ENCODE measurements at places on chromosomes 11 and 22.

DNA sequence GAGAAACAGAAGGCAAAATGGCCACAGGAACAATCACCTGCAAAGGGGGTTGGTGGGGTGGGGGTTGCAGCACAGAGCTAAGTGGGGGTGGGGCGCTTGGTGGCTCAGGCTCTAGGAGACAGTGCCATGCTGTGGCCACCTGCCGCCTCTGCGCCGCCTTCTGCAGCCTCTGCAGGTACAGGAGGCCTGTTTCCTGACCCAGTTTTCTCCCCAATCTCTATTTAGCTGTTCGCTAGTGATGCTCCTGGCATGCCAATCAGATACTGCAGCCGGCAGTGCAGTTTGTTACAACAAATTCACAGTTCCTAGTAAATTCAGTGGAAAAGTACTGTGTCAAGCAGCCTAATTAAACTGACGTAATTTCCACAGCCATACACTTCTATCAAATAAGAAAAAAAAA lies 106.4 kb downstream of the SERGEF start:
- no peak for DNase-seq

DNA sequence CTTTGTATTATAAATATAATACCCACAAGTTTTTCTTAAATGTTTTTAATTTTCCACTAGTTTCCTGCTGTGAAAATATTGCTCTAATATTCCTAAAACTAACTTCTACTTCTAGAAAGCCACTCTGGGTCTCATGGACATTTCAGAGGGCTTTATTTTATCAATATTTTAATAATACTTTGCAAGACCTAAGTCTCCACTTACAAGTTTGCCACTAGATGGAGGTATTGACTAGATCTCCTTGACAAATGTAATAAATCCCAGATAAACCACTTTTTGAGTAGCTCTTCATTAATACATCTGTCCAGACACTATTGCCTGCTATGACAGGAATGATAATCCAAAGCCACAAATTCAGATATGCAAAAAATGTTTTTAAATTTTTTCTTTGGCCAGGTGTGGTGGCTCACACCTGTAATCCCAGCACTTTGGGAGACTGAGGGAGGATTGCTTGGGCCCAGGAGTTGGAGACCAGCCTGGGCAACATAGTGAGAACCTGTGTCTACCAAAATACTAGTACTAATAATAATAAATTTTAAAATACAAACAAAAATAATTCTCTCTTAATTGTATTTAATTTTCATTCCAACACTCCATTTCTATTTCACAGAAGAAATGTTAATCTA lies 3.5 kb upstream of the ACAT1 start:
- no peak for DNase-seq

GRCh38 chr11:113160808-113161124 lies 153.6 kb upstream of the TTC12 start:
- no peak for DNase-seq

- no peak for DNase-seq
Measured at GRCh38 chr11:100512475-100512874, 174.6 kb upstream of the ARHGAP42 start.

GRCh38 chr22:47299863-47300697 lies 537.6 kb downstream of the TBC1D22A start:
- DNase-seq, result no peak

GRCh38 chr11:75380716-75381420 lies 18.4 kb upstream of the RPS3 start:
- no peak for DNase-seq

GRCh38 chr22:24285245-24285644 lies 14.6 kb downstream of the SPECC1L start:
- DNase-seq, result no peak

DNA sequence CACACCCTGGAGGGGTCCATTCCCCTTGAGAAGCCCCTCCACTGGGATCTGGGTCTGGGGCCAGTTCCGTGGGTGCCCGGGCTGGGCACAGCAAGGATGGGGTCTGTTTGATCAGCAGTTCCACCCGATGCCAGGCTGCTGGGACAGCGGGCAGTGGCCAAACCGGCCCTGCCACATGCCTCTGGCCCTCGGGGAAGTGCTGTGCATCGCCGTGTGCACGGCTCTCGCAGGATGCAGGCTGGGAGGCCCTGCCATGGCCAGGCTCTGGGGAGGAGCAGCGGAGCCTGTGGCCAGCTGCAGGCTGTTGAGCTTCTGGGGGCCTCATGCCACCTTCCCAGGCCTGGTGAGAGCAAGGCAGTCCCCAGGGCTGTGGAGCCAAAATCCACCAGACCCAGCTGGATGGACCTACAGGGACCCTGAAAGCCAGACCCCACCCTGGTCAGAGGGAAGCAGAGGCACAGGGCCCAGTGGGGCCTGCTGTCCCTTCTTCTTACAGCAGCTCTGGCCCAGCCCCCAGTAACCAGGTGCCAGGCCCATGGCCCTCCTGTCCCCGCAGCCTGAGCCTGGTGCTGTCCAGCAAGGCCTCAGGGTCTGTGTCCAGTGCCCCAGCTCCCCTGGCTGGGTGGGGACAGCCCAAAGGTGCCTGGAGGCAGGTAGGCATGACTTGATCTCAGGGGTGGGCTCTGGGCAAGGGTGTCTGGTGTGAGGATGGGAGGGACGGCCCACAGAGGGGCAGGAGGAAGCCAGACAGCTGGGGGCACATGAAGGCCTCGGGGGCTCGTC lies 57.3 kb downstream of the WNT7B start:
- no peak for DNase-seq

- DNase-seq, result no peak
Measured at GRCh38 chr11:3051196-3052108, 5.8 kb downstream of the CARS1 start.

- no peak for DNase-seq
Measured at GRCh38 chr11:75541193-75542087, 15.7 kb upstream of the GDPD5 start.

DNA sequence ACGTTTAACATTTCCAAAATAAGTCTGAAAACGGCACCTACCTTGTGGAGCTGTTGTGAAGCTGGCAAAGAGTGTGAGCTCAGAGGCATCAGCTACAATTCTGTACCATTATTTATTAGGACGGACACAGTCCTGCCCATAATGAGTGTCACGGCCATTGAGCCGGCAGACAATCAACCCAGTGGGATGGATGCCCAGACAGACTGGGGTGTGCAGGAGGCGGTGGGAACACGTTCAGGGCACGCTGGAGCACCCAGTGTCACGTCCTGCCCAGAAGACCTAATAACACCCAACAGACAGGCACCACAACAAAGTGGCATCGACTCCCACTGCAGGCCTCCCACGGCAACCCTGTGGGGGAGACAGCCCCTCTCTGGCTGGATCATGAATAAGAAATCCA lies 34.5 kb downstream of the TPST2 start:
- no peak for DNase-seq

- no peak for DNase-seq
Measured at GRCh38 chr11:115585361-115586024, 81.3 kb upstream of the CADM1 start.

DNA sequence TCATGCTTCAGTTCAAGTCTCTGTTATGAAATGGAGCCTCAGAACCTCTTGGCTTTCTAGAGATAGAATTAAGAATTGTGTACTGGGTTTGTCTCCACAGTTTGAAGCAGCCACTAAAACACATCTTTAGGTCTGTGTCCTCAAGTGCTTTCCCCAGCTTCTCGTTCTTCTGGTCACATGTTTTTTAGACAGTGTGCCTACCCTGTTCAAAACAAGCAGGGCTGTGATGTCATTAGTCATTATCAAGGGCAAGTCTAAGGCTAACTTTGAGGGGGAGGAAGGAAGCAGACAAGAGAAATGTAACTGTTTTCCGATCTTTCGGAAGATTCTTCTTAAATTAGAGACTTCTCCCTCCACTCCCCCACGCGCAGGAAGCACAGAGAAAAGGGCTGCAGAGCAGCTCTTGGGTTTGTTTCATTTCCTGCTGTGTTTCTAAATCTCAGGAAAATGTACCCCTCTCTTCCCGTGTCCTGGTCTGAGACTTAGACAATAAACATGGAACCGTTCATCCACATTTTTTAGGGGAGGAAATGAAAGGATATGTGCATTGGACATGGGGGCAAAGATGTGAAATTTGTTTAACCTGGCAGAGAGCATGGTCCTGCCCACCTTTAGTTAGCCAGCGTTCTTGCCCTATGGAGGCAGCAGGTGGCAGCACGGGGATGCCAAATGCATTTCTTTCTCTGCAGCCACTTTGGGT lies 3.1 kb downstream of the AKIP1 start:
- DNase-seq, result peak; percentile 38

GRCh38 chr11:65043881-65044501 lies 3.0 kb downstream of the SAC3D1 start:
- no peak for DNase-seq
